ENCODE measurements at places on chromosomes 16 and 17. TPM values are rescaled to one million over a fixed set of nuclear protein-coding genes. Genes with fewer than 3 reads are reported as not detected.

Gene KRTAP9-3
- total RNA-seq = not detected

Gene KRT24
- total RNA-seq = 5.5 TPM

- no peak for DNase-seq
These were observed 9.3 kb downstream of the PGAP3 start for GRCh38 chr17:39678340-39679116.

Gene P2RX5
- total RNA-seq = 1.1 TPM

All from esophagus squamous epithelium (tissue), 5 donors.